Activated naive CD8-positive, alpha-beta T cell treated with anti-CD3 and anti-CD28 coated beads for 36 hours (primary cell): ENCODE measurements at places on chromosomes 7 and 10.

GRCh38 chr10:123187781-123188180 lies 33.6 kb downstream of the BUB3 start:
- H3K27ac ChIP-seq, result no peak overlapping the region
- H3K27me3 ChIP-seq, result no peaks in the 10 kb centered on the region
- no peak for DNase-seq
- H3K36me3 ChIP-seq, result peaks cover 68% of the 10 kb centered on the region
- no peaks in the 10 kb centered on the region for H3K4me1 ChIP-seq

DNA sequence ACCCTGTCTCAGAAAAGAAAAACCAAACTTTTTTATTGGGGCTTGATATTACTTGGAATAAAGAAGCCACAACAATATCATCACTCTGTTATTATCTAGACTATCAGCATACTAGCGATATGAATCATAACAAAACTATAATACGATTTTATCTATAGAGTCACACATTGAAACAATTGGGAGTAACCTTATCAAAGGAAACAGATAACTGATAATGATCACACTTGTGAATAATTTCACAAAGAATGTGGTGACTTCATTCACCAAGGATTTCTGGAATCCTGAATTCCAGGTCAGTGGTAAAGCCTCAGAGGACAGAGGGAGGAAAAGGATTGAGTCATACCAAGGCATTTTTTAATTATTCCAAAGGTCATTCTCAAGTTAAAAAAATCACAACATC lies 32.1 kb upstream of the NMT2 start:
- no peaks in the 10 kb centered on the region for H3K27me3 ChIP-seq
- H3K27ac ChIP-seq, result no peak overlapping the region
- no peak overlapping the region for H3K4me3 ChIP-seq
- H3K36me3 ChIP-seq, result peaks cover 2% of the 10 kb centered on the region
- no peak for DNase-seq
- peaks cover 51% of the 10 kb centered on the region for H3K4me1 ChIP-seq

- H3K27me3 ChIP-seq, result no peaks in the 10 kb centered on the region
- H3K4me3 ChIP-seq, result no peak overlapping the region
- H3K4me1 ChIP-seq, result peaks cover 23% of the 10 kb centered on the region
- DNase-seq, result no peak
- no peaks in the 10 kb centered on the region for H3K36me3 ChIP-seq
Measured at GRCh38 chr7:5484921-5485320, 61.3 kb upstream of the TNRC18 start.

- H3K4me1 ChIP-seq, result no peaks in the 10 kb centered on the region
- no peak for DNase-seq
- no peak overlapping the region for H3K27ac ChIP-seq
- no peaks in the 10 kb centered on the region for H3K36me3 ChIP-seq
- H3K4me3 ChIP-seq, result no peak overlapping the region
Measured at GRCh38 chr7:123621707-123622106, 20.1 kb downstream of the ASB15 start.

- DNase-seq, result no peak
- H3K36me3 ChIP-seq, result no peaks in the 10 kb centered on the region
- no peaks in the 10 kb centered on the region for H3K4me1 ChIP-seq
- no peaks in the 10 kb centered on the region for H3K27me3 ChIP-seq
Measured at GRCh38 chr7:151101621-151102396, 15.5 kb downstream of the AGAP3 start.

GRCh38 chr7:130139193-130139960 lies 65.8 kb downstream of the TMEM209 start:
- no peak for DNase-seq
- H3K36me3 ChIP-seq, result peaks cover 10% of the 10 kb centered on the region

DNA sequence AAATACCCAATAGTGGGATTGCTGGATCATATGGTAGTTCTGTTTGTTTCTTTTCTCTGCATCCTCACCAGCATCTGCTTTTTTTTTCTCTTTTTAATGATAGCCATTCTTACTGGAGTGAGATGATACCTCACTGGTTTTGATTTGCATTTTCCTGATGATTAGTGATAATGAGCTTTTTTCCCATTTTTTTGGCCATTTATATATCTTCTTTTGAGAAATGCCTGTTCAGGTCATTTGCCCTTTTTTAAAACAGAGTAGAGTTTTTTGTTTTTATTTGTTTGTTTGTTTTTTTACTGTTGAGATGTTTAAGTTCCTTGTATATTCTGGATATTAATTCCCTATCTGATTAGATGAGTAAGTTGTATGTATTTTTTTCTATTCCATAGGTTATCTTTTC lies 205.8 kb upstream of the KAT6B start:
- no peaks in the 10 kb centered on the region for H3K27me3 ChIP-seq
- DNase-seq, result no peak
- H3K27ac ChIP-seq, result no peak overlapping the region

DNA sequence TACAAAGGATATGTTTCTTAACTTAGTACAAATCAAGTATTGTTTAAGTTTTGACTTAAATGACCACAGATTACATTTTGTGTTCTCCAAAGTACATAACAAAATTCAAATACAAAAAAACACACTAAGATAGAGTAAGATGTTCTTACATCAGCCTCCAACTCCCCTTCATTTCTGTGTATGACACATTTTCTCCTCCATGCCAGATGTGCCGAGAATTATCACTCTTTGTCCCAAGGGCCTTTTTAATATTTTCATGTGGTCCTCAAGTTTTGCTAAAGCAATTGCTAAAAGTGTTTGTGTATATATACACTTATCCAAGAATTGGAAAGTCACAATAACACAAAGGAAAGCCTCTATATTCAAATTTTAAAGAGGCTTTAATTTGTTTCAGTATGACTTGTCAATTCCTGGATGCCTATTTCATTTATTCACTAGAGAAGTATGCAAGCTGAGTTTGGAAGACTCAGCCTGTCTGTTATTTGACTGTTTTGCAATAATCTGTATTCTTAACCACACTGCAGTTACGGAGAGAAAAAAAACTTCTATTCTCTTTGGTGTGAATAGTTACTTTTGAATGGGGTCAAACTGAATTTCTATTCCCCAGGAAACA lies 586.4 kb upstream of the SEMA3D start:
- H3K27me3 ChIP-seq, result no peaks in the 10 kb centered on the region
- no peak overlapping the region for H3K27ac ChIP-seq
- DNase-seq, result no peak

- DNase-seq, result no peak
- H3K27ac ChIP-seq, result no peak overlapping the region
- no peaks in the 10 kb centered on the region for H3K27me3 ChIP-seq
- H3K4me1 ChIP-seq, result peaks cover 13% of the 10 kb centered on the region
- no peak overlapping the region for H3K4me3 ChIP-seq
Measured at GRCh38 chr10:100972115-100972903, 3.0 kb downstream of the SEMA4G start.

DNA sequence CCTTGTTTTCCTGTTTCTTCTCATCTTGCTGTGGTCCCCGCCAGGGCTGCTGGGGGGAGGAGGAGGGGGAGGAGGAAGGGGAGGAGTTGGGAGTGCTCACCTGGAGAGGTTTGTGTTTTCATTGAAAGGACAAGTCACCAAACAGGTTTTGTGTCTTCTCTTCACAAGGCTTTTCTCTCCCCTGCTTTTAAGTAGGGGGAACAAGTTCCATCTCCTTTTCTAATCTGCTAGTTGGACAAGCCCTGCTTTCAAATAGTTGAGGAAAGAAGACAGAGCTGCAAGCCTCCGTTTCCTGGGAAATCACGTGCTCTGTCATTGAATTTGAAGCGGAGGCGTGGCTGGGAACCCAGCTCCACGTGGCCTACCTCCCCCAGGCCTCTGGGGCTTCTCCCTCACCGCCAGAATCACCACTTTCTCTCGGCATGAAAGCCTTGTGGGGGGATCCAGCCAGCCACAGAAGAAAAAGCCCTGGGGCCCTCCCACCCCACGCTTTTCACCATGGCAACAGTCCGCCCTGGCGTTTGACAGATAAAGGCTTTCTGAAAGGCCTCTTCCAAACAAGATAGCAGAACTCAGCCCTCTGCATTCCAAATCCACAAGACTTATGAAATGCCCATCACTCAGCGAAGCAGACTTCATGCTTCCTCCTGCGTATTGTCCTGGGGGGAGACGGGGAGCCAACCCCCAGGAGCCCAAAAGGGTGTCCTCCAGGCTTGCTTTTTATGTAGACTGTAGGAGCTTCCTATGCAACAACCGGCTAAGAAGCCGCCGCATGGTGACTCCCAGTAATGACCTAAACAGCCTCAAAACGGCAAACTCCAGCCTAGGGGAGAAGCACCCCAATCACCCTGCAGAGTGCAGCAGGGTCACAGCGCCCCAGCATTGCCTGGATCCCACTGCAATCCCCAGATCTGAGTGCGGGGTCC lies 51.7 kb downstream of the PROSER2 start:
- H3K4me3 ChIP-seq, result peak overlapping the region; percentile 29
- H3K36me3 ChIP-seq, result no peaks in the 10 kb centered on the region
- peak overlapping the region; percentile 29 for H3K27ac ChIP-seq

- H3K27me3 ChIP-seq, result no peaks in the 10 kb centered on the region
- no peak overlapping the region for H3K4me3 ChIP-seq
- H3K27ac ChIP-seq, result no peak overlapping the region
- H3K36me3 ChIP-seq, result peaks cover 3% of the 10 kb centered on the region
- no peaks in the 10 kb centered on the region for H3K4me1 ChIP-seq
Measured at GRCh38 chr7:50062951-50063350, 30.1 kb downstream of the ZPBP start.

- DNase-seq, result no peak
- no peaks in the 10 kb centered on the region for H3K27me3 ChIP-seq
- H3K4me3 ChIP-seq, result no peak overlapping the region
- peaks cover 49% of the 10 kb centered on the region for H3K36me3 ChIP-seq
Measured at GRCh38 chr10:59793919-59794318, 40.7 kb upstream of the MRLN start.

DNA sequence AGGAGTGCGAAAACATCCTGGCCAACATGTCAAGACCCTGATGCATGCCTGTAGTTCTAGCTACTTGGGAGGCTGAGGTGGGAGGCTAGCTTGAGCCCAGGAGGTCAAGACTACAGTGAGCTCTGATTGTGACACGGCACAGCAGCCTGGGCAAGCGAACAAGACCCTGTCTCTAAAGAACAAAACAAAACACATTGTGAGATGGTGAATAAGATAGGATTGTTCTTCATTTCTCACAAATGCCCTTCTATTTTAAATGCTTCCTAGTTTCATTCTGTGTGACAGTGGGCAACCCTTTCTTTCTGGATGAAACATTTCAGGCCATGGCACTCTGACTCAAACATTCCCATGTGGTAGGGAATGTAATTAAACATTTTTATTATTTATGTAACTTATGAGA lies 13.5 kb downstream of the EFCAB10 start:
- H3K36me3 ChIP-seq, result peaks cover 19% of the 10 kb centered on the region
- no peak for DNase-seq
- no peaks in the 10 kb centered on the region for H3K4me1 ChIP-seq
- peak overlapping the region; percentile 48 for H3K27ac ChIP-seq
- no peaks in the 10 kb centered on the region for H3K27me3 ChIP-seq

DNA sequence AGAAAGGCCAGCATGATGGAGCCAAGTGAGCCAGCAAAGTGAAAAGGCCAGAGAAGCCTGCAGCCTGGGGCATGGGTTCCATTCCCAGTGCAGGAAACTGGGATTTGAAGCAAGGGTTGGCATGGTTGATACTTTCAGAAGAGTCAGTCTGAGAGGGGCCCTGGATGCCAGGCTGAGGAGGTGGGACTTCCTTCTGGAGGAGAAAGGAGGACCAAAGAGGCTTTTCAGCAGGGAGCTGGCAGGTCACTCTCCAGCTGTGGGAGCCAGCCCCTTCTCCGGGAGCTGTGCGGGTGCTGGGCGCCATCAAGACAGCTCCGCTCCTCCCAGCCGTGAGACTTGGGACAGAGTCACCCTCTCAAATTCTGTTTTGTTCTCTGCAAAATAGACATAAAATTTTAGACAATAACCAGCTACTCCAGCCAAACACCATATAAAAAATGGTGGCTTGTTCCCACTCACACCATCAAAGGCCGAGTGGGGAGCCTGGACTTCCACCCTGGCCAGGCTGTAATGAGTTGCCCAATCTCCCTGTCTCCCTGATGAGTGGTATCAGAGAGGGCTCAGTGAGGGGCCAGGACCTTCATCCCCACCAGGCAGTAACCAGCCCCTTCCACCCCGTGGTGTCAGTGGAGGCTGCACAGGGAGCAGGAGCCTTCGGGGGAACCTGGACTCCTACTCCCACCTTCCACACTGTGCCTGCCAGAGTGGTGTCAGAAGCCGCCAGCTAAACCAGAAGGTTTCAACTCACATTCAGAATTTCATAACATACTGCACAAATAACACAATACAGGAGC lies 133.6 kb upstream of the RET start:
- H3K27me3 ChIP-seq, result peaks cover 6% of the 10 kb centered on the region
- DNase-seq, result no peak
- H3K4me3 ChIP-seq, result no peak overlapping the region
- H3K4me1 ChIP-seq, result no peaks in the 10 kb centered on the region

DNA sequence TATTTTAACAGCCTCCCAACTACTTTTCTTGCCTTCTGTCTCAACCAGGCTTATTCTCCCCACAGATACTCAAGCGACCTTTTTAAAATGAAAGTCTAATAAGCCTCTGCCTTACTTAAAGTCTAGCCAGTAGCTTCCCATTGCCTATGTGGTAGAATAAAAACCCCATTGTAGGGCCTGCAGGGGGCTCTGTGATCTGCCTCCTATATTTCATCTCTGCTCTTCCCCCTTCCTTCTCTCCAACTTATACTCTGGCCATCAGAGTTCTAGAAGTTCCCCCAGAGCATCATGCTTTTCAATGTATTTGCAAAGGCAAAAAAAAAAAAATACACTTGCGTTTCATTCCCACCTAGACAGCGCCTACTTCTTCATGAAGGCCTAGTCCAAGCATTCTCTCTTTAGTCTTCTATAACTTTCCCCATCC lies 167.7 kb upstream of the ADO start:
- no peak overlapping the region for H3K27ac ChIP-seq
- no peaks in the 10 kb centered on the region for H3K36me3 ChIP-seq
- H3K4me1 ChIP-seq, result peaks cover 39% of the 10 kb centered on the region
- no peak for DNase-seq
- H3K27me3 ChIP-seq, result no peaks in the 10 kb centered on the region

DNA sequence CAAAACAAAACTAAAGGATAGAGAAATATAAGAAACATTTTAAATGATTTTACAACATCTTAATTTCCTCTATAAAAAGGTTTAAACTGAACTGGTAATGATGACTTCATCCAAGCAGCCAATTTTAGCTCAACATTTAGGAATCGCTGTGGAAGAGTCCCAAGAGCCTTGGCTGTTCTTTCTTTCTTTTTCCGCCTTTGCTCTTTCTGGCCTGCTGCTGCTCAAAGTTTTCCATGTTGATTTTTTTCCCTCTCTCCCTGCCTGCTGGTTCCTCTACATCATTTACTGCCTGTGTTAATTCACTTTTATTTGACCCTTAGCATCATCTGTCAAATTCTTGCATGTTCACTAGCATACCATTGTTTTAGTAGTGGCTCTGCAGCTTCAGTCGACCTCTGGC lies 146.9 kb downstream of the EVX1 start:
- H3K4me3 ChIP-seq, result no peak overlapping the region
- DNase-seq, result no peak
- no peak overlapping the region for H3K27ac ChIP-seq
- no peaks in the 10 kb centered on the region for H3K4me1 ChIP-seq
- peaks cover 48% of the 10 kb centered on the region for H3K27me3 ChIP-seq
